ENCODE measurements at places on chromosomes 5 and 9.
A peak's percentile ranks its signal among the peaks of the same experiment; 100 is the strongest.

DNA sequence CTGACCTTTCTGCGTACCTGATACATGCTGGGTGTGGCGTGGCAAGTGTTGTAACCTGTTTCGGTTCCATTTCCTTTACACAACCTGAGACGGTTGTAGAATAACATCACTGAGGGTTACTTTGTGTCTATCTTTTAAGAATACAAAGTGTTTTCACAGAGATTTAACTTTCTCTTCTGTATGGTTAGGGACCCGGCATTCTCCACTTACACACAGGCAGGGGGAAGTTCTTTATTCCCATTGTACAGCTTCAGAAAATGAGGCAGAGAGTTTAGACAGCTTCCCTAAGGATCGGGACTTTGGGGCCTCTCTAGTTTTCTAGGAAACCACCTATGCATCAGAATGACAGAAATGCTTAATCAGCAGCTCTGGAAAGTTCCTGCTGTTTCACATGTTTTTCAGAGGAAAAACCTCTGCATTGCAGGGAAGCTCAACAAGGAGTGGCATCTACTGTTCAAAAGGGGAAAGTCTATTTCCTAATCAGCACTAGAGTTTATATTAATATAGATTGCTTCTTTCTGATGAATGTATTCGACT, 41.3 kb downstream of the CAST start:
- no peak for DNase-seq

DNA sequence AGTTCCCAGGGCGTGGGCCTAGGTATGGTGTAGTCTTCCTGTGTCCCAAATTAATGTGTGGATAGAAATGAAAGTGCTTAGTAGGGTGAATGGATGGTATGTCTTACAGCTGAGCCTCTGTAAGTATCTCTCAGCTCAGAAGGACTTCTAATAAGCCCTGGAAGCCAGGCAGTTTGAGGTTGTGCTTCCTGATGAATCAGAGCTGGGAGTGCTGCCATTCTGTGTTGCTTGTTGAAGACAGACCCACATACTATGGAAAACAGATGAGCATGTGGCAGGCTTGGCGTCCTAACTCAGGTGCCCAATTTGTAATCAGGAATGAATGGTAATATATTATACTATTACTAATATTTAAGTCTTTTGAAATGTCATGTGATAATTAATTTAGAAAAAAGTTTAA, 69.8 kb downstream of the CMYA5 start:
- DNase-seq = no peak

DNA sequence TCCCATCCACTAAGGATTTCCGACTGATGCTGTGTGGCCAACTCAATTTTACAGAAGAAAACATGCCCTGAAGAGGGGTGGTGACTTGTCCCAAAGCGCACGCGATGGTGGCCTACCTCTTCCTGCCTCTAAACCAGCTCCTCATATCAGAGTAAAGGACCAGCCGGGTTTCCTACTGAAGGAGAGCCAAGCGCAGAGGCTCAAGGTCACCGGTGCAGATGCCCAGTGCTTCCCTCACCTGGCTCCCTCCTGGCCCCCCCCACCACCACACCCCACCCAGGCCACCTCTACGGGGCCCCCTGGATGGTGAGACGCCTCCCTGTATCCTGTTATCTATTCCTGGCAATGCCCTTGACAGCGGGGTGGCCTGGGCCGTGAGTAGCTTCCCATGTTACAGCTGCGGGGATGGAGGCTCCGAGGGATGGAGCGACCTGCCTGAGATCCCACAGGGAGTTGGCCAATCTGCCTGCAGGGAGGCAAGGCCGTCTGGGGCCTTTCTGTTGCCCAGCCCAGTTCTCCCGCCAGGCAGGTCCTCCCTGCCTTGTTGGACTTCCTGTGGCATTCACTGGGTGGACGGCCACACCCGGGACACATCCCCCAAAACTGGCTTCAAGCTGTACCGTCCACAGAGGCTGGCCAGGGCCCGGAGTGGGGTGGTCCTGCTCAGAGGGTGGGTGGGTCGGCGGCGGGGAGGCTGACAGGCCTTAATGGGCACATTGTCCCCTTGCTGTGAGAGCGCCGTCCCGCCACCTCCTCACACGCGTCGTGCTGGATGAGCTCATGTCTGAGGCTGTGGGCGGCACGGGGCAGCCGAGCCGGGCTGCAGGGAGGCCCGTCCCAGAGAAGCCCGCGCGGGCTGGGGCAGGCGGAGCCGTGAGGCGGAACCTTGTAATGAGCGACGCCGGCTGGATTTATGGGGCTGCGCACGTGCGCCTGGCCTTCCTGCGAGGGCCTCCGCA, 72.5 kb downstream of the MACROH2A1 start:
- DNase-seq = peak; percentile 67

DNA sequence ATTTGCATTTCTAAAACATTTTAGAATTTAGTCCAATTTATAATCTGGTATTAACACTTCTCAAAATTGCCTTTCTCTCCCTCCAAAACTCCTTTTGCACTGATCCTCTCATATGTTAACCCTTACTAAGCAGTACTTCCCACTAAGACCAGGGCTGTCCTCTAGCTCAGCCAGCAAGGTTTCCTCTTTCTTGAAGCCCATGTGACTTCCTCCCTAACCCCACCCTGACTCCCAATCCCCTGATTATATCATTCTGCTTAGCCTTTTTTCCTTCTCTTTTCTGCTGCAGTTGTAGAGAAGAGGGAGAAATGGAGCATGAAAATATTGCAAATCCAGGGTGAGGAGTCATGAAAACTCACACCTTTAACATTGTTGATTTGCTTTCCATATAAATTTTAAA, 241.7 kb downstream of the MCTP1 start:
- DNase-seq = no peak
